Stimulated activated CD4-positive, alpha-beta T cell treated with anti-CD3 and anti-CD28 coated beads, Interleukin-4, amount 100 ng/mL, for 4 hours (primary cell): ENCODE measurements at places on chromosomes 1 and 21.

- DNase-seq, result no peak
These were observed at the start of gene TRPM2 for GRCh38 chr21:44353191-44353970. TSS of gene TRPM2 (plus strand) at chr21:44353621. CDS start at chr21:44353701, 80 bp downstream.

DNA sequence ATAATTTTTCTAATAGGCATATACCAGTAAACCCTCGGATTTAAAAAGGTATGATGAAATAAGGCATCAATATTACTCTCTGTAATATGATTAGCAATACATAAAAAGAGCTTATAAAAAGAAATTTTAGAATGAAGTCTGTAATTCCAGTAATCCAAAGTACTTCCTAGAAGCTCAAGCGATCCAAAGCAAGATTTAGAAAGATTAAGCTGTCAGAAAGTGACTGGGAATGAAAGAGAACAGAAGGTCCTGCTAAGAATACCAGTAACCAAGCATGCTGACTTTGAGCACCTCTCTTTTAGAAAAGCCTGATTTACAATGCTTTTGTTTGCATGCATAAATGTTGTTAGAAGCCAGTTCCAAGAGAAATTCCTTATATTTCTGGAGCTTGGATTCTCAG, 125.1 kb downstream of the GIPC2 start:
- DNase-seq, result no peak

GRCh38 chr1:196461521-196461920, 146.7 kb downstream of the KCNT2 start:
- DNase-seq, result no peak

DNA sequence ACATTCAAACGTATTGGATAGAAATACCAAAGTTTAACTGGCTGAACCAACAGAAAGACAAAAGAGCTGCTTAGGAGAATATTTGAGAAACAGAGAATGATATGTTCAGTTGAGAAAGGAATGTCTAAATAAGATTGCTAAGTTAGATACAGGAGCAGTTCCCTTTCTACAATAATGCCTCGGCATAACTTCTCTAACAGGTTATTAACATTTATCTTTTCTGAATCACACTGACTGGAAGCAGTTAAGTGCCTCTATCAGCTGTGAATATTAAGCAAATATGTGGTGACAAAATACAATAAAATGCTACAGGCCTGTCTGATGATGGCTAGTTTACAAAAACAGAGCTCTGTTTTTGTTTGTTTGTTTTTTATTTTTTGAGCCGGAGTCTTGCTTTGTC, 121.9 kb downstream of the KCNK1 start:
- no peak for DNase-seq

DNA sequence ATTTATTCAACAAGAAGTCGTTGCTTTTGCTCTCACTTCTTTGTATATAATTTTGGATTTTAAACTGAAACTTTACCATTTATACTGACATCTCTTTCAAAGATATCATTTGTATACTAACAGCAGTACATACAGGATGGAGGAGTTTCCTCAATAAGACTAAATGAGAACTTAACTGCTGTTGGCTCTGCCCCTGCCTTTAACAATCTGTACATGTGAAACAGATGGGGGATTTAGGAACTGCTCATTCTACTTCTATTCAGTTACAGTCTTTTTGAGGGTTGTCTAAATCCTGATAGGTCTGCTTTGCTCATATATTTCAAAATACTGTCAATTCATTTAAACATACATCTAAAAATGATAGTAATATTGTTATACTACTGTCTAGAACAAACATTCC, 663.2 kb downstream of the ADGRL2 start:
- DNase-seq, result no peak

DNA sequence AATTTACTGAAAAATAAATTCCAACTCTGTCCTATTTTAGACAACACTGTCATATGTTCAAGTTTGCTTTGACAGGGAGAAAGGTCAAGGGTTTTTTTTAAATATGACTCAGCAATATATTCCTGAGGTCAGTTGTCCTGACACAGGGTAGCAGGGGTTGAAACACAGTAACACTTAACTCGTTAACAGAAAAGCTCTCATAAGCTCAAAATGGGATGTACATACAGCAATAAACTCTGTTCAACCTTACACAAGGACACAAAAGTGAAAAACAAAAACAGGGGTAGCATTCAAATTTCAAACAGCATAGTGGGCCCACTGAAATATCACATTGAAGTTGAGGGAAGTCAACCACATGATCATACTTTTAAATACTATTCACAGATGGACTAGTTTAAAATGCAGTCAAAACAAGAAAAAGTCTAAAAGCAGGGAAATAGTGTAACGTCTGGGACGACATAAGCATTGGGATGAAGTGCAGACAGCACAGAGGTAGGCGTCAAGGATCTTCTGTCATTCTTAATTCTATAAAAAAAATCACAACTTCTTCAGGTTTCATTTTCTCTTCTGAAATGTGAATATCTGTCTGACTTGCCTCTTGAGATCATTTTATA, 89.9 kb downstream of the SLC44A5 start:
- no peak for DNase-seq

- no peak for DNase-seq
These were observed 34.7 kb downstream of the PLPPR5 start for GRCh38 chr1:98969798-98970490.
